ENCODE measurements at places on chromosomes 7 and 10.

- DNase-seq, result peak; percentile 13
Observed at GRCh38 chr10:119805702-119806230, 66.9 kb downstream of the MCMBP start.

DNA sequence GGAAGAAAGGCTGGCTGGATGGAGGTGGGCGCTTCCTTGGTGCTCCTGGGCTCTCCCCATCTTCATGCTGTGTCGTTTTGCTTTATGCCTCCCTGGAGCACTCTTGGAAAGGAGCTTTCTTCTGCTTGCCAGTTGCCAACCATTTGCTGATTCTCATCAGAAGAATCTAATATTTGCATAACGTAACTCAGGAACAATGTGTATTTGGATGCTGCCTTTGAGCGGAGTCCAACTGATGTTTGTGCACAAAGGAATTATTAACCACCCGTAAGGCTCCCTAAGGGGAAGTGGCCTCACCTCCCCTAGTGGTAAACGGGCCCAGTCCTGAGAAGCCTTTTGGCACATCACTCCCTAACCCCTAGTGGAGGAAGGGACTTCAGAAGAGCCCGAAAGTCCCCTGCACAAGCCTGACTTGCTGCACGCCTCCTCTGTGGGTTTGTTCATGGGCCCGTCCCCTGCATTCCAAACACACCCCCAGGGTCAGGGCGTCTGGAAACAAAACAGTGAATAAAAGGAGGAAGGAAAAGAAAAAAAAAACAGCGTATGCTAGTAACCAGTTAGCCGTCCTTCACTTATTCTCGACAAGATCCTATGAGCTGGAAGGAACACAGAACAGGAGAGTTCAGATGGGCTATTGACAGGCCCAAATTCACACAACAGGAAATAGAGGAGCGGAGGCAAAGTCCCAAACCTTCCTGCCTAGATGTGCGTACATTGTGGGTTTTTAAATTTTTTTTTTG lies 602.2 kb downstream of the LRMDA start:
- no peak for DNase-seq

GRCh38 chr10:78579576-78579975 lies 489.2 kb upstream of the ZMIZ1 start:
- no peak for DNase-seq

GRCh38 chr7:14839307-14839706 lies 63.2 kb downstream of the DGKB start:
- DNase-seq, result no peak

DNA sequence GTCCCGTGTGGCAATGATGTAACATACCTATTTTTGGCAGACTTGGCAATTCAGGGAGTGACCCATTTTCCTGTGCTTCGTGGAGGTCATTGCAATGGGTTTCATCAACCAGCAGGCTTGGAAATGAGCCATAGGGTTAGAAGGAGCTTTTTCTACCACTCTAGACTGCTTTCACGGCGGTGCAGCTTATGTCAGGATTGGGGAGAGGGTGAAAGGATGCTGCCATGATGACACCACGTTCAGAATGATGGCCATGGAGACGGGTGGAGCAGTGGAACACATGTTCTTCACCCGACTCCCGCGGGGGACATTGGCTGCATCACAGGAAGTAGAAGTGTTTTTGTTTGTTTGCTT lies 220.2 kb downstream of the EMX2 start:
- no peak for DNase-seq

DNA sequence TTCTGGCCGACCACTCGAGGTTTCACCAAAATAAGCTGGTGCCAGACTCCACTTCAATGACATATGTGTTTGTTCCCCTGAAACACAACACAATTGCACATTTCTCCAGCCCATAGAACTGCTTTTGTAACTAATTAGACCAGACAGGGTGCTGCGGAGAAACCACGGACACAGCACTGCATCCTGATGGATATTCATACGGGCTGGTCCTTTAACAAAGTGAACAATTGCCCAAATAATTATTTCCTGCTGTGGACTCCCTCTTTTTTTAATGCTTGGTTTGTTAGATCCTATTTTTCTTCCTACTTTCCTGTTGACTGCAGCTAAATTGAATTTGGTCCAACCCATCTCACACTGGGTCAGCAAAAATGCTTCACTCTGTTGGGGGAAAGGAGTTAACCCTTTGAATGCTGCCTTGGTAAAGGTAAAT lies 198.6 kb upstream of the BMPER start:
- no peak for DNase-seq

GRCh38 chr7:379456-380138 lies 89.6 kb downstream of the FOXL3 start:
- peak; percentile 20 for DNase-seq

DNA sequence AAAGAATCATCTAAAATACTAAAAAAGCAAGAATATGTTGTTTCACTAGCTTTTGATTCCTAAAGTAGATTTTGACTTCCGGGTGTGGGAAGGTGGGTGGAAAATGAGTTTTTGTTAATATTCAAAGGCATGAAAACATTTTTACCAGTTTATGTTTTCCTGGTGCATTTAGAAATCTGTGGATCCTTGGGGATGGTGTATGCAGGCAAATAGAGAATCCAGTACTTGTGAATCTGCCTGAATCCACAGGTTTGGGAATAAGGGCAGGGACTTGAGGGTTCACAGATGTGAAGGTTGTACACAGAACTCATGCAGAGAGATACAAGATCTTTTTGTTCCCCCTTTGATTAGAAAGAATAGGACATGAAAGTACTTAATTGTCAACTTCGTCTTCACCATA lies 22.4 kb downstream of the AUTS2 start:
- DNase-seq, result no peak

GRCh38 chr7:35968140-35968940 lies 167.5 kb downstream of the SEPTIN7 start:
- no peak for DNase-seq

DNA sequence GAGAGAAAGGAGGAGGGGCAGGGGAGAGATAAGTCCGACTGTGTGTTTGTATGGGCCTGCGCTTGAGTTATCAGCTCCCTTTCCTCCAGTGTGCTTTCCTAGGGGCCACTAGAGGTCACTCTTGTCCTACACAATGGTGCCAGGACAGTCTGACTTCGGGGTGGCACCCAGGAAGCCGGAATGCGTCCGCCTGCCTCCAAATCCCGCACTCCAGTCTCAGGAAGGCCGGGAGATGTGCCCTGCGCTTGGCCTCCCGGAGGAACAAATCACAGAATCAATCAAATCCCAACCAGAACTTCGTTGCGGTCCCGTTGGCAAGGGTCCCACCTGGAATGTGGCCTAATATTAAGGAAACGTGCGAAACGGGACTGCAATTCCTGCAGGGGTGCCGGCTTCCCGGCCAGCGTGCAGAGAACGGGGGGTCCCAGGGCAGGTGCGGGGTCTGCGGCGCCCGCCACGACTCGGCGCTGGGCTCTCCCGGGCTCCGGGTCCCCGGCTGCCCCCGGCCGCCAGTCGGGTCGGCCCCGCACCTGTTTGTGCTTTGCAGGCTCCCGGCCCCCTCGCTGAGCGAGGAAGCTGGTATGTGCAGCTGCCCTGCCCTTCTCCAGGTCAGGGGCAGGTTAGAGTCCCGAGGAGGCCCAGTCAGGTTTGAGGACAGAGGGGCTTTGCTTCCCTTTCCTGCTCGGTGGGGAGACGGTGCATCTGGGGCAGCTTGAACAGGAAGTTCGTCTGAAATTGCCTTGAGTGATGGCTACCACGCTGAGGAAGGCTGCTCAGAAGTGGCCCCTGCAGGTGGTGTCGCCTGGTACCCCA lies 21.0 kb upstream of the HPS1 start:
- peak; percentile 81 for DNase-seq

GRCh38 chr7:7970531-7971307 lies 2.1 kb downstream of the GLCCI1 start:
- peak; percentile 7 for DNase-seq

DNA sequence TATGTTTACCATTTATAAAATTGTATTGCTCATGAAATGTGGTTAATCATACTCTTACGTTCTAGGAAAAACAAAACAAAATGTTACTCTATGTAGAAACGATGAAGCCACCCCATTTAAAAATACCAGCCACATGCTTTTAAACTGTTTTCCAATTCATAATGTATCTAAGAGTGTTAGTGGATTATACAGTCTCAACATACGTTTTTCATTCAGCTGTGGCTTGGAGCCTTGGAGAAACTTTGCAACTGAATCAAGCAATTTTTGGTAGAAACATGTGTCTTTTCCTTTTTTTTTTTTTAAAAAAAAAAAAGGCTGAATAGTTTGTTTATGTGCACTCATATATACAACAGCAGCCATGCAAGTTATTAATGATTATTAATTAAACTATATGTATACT lies 378.0 kb upstream of the SEMA3D start:
- no peak for DNase-seq

DNA sequence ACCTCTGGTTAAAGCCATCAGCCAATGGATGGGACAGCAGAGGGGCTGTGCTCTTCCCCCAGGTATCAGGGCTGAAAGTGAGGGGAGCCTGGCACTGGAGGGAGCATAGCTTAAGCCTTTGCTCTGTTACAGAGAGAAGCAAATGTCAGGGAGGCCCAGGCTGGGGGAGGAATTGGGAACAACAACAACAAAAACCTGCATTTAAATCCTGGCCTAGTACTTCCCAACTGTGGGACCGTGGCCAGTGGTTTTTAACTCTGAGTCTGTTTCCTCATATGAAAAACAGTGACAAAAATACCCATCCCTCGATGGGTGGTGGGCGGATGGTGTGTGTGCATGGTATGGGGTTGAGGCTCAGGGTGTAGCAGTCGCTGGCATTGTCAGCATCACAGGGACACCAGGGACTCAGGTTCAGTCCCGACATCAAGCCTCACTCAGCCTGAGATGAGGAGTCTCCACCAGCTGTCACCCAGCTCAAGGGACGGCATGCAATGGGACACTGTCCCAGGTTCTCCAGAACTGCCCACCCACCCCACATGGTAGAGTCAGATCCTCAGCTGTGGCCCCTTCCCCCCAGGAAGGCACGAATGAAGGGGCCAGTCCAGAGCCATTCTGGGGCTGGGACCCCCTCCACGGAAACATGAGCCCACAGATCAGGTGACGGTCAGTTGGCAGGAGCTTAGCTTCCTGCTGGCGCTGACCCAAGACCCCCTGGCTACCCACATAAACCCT lies 74.5 kb downstream of the AFAP1L2 start:
- DNase-seq, result no peak

DNA sequence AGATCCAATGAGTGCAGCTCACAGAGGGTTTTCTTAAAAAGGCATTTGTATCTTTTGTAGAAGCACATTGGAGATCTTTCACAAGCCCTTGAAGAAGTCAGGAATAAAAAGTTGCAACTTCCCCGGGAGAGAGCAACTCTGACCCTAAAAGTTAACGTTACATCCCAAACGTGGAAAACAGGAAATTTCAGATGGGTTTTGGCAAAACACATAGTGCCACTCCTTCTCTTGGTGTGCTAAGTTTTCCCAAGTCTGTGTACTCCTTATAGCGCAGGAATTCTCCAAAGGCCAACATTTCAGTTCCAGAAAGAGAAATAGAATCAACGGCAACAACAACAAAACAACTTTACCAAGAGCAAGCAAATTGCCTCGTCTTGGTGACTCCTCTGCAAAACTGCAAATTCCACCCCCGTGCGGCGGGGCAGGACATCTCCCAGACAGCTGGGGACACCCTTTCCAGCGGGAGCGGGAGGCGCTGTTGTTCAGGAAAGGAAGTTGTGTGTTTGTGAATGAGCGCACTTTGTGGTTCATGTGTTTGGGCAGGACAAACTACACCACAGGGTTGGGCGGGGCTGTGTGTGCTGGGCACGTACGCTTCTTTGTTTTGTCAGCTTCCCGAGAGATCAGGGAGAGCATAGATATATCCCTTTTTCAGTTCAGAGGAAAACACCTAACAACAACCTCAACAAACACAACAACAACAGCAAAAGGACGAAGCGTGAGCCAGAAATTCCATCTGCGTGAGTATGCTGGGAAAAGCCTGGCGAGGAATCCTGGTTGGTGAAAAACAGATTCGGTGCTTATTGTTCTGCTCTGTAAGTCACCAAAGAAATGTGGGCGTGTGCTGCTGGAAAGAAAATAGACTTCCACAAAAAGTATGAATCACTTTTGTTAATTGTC lies 294.7 kb upstream of the PITRM1 start:
- DNase-seq, result peak; percentile 100

GRCh38 chr7:77439572-77439971 lies 23.4 kb upstream of the GSAP start:
- peak; percentile 53 for DNase-seq

DNA sequence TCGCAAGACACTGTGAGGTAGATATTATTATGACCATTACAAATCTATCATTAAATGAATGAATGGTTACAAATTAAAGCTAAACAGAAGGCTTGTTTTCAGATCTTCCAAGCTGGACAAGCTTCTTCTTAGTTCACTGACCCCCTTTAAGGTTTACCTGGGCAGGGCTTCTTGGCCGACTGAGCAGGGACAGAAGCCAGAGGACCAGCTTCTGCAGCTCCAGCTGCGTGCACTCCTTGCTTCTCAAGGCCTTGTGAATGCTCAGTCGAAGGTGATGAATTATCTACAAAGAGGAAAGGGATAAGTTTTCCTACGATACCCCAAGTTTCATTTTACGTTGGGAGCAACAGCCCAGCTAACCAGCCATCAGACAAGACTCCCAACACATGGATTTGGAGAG lies 9.3 kb downstream of the ZC3HAV1L start:
- DNase-seq, result no peak

DNA sequence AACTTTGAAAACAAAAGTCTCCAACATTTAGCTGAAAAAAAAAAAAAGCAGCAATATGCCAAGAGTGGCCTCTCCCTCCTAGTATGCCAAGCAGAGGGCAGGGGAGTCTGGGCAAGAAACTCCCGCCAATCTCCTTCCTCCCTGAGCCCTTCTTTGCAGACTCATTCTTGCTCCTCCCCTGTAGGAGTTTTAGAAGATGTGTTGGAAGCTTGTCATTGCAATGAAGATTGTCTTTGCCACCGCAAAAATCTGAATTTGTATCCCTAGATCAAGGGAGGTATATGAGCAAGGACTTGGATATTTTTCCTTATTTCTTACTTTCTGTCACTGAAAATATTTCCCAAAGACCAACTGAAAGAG lies 2.6 kb upstream of the TNS3 start:
- no peak for DNase-seq

DNA sequence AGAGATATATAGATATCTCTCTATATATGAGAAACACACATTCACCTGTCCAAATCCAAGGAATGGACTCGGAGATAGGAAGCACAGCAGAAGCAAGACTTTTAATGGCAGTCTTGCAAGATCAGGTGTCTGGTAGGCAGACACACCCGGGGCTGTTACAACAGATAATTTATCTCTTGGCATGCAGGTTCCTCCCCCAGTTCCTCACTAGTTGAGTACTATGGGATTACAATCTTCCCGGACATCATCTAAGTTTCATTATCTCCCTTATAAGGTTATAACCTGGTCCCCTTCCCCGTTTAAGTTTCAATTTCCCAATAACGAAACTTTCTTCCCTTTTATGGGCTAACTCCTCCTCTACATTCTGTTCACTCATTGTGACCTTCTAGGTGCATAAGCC lies 399.3 kb downstream of the PPP1R3A start:
- no peak for DNase-seq
